ENCODE measurements at places on chromosomes 2 and 18.

DNA sequence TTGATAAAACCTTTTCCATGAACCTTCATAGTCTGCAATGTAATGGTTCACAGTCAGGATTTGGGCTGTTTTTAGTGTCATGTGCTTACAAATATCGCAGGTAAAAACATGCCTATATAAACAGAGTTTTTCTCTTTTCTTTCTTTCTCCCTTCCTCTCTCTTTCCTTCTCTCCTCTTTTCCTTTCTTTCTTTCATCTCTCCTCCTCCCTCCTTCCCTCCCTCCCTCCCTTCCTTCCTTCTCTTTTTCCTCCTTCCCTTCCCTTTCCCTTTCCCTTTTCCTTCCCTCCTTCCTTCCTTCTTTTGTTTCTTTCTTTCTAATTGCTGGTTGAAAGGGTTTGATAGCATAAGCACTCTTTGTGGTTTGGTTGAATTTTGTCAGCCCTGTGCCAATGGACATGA, 9.6 kb upstream of the NPPC start:
- no peak for DNase-seq

DNA sequence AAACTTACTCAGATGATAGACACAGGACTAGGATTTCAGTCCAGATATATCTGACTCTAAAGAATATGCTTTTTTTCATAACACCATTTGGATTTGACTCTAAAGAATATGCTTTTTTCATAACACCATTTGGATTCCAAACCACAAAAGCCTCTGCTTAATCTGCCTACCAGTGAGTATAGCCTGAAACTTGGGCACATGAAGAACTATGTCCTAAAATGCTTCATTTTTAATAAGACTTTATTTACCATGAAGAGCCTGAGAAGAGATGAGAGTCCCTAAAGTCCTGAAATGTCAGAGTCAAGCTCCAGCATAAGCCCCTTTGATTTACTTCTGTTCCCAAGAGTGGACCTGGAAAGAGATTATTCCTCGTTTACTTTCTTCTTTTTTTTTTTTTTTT, 54.5 kb upstream of the STPG4 start:
- DNase-seq, result no peak

DNA sequence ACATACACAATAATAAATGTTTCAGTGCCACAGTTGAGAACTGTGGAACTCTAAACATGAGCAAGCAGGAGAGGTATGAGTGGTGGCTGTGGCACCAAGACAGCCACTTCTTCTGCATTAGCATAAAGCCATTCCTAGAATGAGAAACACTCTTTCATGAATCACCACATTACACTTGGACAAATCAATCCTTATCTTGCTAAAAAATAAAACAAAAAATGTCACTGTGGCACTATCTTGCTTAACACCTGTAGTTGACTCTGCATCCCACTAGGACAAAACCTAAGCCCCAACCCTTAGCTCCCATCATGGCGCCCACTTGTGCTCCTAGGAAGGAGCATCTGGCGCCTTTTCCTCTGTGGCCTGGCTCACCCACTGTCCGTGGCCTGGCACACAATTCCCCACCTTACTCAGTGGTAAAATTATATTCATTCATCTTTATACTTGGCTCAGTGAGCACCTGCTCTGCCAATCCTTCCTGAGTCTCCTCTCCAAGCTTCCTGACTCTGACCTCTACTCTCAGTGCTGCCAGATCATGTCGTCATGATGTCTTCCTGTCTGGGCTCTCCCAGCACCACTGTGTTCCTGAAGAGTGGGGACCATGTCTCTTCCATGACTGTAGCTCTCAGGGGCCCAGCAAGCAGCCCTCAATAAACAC, 272.9 kb downstream of the LNPK start:
- DNase-seq, result no peak

DNA sequence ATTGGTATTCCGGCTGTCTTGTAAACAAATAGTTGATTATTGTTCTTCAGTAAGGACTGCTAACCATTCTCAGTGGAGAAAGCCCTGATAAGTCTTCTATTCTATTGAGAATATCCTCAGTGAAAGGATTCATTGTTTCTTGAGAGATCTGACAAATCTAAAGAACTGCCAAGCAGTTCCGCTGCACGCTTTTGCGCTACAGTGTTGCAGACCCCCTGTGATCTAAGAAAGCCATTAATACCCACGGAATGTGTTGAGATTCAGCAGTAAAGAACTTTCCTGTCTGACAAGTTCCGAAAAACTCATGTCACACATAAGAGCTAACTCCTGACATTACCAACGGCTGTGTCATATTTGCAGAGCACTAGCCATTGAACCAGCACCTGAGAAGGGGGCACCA, 63.8 kb downstream of the ZNF236 start:
- DNase-seq, result no peak

DNA sequence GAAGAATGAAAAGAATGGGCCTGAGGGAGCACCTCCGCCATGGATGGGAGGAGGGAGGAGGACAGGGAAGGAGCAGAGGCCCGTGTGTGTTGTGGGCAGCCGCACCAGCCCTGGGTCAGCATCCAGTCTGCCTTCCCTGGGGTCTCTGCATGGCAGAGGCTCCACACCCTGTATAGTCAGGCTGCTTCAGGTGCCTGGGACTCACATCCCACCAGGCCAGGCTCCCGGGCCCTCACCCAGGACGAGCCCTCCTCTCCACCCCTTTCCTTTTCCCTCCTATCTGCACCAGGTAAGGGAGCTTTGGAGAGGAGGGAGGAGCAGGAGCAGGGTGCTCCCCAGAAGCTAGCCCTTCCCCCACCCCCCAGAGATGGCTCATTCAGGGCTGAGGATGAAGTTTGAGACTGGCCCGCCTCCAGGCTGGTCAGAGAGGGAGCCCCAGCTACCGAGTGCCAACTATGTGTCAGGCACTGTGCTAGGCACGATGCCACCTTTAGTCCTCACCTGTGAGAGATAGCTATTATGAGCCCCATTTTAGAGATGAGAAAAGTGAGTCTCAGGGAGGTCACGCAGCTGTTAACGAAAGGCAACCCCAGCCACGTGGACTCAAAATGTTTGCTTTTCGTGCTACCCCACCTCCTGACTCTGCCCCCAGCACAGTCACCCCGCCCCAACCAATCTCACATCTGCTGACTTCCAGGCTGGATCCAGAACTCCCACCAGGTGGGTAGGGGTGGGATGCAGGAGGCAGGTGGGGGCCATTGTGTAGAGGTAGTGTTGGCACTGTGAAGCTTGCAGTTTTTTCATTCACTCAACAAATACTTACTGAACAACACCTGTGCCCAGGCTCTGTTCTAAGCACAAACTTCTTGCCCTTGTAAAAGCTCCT, 242.1 kb downstream of the DYSF start:
- DNase-seq, result no peak

- no peak for DNase-seq
Observed at GRCh38 chr2:223104336-223105132, 52.5 kb downstream of the KCNE4 start.

DNA sequence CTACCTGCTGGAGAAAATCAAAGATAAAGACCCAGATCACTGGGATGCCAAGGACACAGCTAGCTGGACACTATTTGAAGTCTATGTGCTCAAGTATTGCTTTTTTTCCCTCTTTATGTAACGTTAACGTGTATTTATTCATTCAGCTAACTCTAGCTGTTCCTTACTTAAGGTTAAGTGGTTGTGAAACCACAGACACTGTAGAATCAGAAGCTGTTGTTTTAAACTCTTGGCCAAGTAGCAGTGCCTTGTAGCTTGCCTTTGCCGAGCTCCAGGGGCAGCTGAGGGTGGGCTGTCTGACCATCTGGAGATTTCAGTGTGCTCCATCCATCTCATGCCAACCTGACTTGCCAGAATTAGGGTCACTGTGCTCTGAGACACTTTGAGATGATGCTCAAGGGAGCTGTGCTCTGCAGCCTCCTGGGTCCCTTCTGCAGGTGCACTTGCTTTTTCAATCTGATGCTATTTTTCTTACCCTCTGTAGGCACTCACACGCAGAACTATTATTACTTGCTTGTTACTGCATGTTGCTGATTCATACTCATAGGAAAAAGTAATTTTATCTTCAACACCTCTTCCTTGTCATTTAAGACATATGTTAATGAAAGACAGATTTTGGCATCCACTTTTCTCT, 116.2 kb downstream of the METTL8 start:
- no peak for DNase-seq

DNA sequence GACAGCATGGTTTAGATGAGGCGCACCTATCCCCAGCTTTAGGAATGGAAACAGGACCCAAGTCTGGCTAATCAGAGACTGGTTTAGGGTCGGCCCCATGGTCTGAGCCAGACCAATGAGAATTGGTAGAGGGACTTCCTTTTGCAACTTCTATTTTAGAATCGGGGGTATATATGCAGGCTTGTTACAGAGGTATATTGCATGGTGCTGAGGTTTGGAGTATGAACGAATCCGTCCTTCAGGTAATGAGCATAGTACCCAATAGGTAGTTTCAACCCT, 1.5 kb upstream of the BOLA3 start:
- DNase-seq, result no peak

- DNase-seq, result no peak
Observed at GRCh38 chr2:149611100-149611820, 23.7 kb upstream of the MMADHC start.

DNA sequence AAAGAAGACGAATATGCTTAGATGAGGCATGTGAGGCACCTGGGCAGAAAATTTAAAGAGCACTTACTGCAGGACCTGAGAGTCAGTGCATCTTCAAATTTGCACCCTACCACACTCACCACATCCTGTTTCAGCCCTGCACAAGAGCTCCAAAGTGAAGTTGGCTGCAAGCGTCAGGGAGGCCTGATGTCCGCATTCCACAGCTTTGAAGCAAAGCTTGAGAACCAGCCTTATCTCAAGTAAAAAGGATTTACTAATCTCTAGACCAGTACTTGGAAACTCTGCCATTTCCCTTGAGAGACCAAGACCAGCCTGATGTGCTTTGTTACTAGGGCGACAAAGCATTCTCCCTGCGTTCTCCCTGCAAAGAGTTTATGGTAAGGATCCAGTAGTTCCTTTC, 3.4 kb upstream of the ASNSD1 start:
- DNase-seq, result no peak

GRCh38 chr18:4854671-4855070, 342.4 kb downstream of the AKAIN1 start:
- DNase-seq, result no peak

DNA sequence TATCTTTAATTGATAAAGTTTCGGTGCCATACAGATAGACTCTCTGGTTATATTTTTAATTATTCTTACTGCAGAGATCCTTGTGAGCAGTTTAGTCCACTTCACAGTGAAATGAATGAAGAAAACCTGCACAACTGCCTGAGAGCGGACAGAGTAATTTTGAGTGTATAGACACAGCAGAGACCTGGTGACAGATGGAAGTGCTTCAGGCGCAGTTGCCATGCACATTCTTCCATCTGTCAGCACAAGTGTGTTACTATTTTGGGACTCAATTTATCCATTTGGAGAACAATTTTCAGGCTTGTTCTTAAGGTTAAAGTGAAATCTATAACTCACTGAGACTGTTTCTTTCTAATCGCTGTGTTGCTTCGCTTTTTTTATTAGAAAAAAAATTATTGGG, 147.8 kb upstream of the SPHKAP start:
- no peak for DNase-seq
